ENCODE measurements at places on chromosomes 7 and 10.

DNA sequence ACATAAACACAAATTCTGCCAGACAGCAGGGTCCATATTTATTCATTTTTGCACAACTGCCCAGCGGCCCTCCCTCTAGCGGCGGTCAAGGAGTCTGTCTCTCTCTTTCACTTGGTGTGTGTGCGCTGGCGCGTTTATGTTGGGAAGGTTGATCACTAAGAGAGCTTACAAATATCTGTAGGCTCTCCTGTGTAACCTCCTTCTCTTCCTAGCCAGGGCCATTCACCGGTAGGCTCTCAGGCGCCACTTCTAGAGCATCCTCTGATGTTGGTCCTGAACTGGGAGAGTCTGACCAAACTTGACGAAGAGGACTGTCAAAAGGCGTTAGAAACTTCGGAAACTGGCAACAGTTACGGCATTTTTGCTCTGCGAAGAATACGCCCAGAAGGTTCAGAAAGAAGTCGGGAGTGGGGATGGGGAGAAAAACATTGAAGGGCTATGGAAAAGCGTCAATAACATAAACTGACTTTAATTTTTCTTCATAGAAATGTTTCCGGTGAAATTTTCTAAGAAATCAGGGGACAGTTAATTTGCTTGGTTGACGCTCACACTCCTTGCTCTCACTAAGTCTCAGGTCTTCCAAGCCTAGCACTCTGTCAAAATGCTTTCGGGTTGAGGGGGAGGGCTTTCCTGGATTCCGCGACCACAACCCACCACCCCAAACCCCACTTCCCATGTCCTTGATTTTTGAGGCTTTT lies 731.1 kb downstream of the ZWINT start:
- no peak for DNase-seq

GRCh38 chr7:55351263-55351662 lies 13.9 kb upstream of the LANCL2 start:
- DNase-seq = no peak

DNA sequence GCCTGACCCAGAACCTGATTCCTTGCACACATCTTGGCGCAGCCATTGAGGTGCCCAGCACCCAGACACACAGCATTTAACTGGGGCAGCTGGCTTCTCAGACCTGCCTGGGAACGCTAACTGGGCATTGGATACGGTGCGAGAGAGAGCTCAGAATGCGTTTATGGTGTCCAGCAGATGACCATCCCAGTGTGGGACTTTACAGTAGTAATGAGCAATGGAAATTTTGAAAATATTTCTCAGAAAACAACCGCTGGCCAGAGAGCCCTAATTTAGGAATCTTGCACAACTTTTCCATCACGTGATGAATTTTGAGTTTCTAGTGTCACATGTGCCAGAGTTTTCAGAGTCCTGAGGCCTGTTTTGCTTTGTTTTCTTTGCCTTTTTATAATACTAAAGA lies 78.2 kb upstream of the SEC61G start:
- peak; percentile 70 for DNase-seq

GRCh38 chr10:132918617-132919373 lies 23.6 kb downstream of the CFAP46 start:
- DNase-seq = no peak

DNA sequence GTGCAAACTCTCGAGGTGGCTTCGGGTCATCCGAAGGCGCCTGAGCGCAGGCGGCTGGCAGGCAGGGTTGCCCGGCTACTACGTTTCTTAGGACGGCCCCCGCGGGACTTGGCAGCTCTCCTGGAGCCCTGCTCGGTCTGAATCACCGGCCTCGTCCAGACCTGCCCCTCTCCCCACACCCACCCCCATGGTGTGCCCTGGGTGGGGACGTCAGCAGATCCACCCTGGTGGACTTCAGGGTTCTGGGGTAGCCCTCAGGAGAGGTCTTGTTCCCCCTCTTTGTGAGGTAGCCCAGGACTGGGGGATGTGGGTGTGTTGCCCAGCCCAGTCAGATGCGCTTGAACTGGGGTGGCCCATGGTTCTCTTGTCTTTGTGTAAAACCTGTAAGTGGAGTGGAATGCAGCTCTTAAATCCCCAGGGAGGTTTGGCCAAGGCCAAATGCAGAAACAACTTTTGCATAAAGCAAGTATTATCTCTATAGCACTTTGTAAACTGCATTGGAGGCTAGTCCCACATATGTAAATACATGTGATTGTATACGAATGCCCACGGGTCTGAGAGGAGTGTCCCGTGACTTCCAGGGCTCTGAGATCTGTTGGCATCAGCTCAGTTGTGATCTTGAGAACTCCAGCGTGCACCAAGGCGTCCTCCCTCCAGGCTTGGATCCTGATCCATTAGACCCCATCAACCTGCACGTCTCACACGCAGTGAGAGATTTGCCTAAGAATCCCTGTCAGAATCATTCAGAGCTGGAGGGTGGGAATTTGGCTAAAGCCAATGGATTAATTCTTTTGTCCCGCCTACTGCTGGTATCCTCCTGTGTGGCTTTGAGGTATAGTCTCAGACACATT lies 1.8 kb downstream of the PFKFB3 start:
- DNase-seq = peak; percentile 87

DNA sequence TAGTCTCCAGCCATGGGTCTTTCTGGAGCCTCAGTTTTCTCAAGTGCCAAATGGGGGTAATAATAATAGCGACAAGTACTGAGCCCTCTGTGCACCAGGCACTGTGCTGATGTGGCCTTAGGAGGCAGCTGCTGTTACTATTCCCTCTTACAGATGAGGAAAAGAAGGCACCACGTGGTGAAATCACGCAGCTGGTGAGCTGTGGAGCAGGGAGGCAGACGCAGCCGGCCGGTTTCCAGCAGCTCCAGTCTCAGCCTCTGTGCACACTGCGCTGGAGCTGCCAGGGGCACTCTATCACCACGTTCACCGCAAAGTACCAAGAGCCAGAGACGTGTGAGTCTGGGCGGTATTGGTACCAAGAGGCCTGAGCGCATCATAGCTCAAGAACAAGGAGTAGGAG lies 9.6 kb downstream of the PYROXD2 start:
- no peak for DNase-seq

DNA sequence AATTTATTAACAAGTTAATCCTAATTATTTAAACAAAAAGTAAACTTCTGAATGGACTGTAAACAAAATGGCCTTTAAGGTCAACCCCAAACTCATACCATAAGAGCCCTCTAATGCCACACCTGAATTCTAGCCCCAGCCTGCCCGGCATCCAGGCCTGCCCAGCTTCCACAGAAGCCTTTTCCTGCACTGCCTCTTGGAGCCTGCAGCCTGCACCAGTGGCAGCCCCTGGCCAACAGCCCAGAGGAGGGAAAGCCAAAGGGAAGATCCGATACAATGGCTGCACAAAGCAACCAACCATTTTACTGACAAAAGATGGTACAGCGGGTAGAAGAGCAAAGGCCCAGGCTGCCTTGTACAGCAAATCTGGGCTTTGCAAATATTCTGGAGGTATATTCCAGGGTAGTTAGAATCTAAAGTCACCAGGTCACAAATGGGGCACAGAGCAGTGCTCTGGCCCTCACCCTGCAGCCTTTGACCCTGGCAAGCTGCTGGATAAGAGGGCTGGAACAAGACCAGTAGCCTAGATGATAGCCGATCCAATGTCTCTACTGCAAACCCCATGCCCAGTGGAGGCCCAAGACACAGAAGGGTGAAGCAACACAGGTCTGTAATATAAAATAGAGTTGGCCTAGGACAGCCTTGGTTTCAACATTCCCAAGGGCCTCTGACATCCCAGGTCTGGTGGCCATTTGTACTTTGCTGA lies 12.5 kb upstream of the CH25H start:
- no peak for DNase-seq

Data from coronary artery (tissue), 2 donors.